Globus pallidus (tissue), 1 donor: ENCODE measurements at places on chromosomes 2 and 18.

DNA sequence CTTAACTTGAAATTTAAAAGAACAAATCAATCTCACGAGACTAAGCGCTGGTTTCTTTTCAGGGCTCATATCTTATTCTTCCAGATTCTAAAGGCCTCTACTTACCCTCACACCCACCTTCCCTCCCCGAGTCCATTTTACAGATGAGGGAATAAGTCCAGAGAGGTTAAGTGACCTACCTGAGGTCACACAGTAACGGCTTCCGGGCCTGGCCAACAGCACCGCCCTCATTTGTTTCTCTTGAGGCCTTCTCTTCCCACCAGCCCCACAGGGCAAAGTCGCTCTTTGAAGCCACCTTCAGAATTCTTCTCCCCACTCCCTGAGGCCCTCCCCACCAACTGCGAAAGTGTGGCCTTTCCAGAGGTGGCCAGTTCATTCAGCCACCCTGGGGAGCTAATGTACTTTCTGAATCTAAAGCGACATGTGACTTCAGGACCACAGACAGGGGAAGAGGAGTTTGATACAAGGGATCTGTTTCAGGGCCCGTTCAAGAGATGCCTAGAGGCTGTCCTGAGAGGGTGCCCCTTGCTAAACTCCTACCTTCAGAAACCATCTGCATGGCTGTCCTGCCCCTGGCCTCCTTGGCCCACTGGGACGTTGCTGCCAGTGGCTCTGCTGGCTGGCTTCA lies 275.3 kb downstream of the HAUS1 start:
- no peak for DNase-seq

- DNase-seq = no peak
These were observed 527.5 kb downstream of the GALR1 start for GRCh38 chr18:77777163-77777562.

DNA sequence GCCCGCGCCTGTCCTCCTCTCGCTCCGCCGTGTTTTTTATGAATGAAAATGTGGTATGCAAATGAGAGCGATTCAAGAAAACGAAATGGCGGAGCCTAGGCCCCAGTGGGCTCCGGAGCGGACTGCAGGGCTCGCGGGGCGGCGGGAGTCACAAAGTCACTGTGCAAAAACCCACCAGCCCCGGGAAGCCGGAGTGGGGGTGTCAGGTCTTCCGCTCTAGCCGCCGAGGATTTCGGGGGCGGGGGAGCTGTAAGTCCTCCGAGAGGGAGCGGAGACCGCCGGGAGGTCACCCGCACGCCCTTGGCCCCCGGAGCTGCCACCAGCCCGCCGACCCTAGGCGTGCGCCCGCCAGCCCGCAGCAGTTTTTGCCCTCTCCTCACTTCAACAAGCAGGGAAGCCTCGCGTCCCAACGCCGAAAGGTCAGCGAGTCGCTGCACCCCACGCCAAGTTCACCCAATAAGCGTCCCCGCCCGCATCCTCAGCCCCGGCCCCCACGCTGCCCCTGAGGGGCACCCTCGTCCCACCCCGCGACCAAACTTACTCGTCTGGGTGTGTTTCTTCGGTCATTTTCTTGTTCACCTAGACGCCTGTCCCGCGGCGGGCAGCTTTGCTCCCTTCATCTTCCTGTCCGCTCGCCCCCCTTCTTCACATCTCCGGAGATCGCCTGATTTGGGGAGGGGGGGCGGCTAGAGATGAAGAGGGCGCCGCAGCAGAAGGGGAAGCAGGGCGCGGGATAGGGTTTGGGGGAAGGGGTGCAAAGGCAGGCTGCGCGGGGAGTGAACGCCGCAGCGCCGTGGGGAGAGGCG lies 775 bp downstream of the SPRED2 start:
- DNase-seq = peak; percentile 56

GRCh38 chr2:37869771-37870170 lies 55.3 kb upstream of the RMDN2 start:
- DNase-seq = no peak

- no peak for DNase-seq
These were observed 773 bp downstream of the CMPK2 start for GRCh38 chr2:6864923-6865345.

- DNase-seq = no peak
These were observed 30.0 kb upstream of the ITGAV start for GRCh38 chr2:186559848-186560247.

- no peak for DNase-seq
These were observed 9.4 kb downstream of the ADAM23 start for GRCh38 chr2:206452750-206453149.

GRCh38 chr2:72148003-72148836 lies 558 bp upstream of the CYP26B1 start:
- DNase-seq = no peak

- DNase-seq = no peak
These were observed 133.8 kb downstream of the MEIS1 start for GRCh38 chr2:66568650-66569300.

GRCh38 chr2:233964581-233964980 lies 47.4 kb downstream of the TRPM8 start:
- DNase-seq = no peak

DNA sequence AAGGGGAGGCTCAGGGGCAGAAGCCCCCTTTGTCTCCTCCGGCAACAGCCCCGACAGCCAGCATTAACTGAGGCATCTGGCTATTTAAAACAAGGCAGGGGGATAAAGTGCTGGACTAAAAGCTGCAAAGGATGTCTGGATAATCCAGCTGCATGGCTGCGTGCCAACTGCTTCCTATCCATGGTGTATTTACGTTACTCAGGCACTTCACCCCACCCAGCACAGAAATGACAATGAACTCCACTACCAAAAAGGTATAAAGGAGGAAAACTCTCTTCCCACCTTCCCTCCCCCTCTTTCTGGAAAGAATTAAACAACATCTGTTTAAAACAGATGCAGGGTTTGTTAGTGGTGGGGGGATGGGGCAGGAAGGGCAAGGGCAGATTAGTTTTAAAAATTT lies 82.5 kb downstream of the SPRED2 start:
- DNase-seq = no peak

DNA sequence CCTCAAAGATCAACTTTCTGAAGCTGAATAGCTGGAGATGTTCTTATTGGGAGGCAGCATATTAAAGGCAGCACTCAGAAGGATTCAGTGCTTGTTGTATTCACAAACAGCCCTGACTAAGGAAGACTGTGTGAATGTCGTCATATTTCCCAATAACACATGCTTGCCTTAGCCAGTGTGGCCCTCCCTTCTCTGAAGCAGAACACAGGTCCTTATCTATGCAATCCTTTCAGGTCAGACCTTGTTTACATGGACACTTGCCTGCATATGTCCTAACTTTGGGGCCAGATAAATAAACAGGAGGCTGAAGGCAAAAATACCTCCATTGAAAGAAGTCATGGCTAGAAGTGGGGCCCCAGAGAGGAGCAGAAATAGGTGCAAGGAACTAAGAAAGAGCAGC lies 97.2 kb downstream of the SLC4A3 start:
- DNase-seq = no peak

- DNase-seq = no peak
These were observed 131.6 kb upstream of the FN1 start for GRCh38 chr2:215567504-215567903.

- no peak for DNase-seq
These were observed 10.8 kb downstream of the LAPTM4A start for GRCh38 chr2:20040489-20041172.

DNA sequence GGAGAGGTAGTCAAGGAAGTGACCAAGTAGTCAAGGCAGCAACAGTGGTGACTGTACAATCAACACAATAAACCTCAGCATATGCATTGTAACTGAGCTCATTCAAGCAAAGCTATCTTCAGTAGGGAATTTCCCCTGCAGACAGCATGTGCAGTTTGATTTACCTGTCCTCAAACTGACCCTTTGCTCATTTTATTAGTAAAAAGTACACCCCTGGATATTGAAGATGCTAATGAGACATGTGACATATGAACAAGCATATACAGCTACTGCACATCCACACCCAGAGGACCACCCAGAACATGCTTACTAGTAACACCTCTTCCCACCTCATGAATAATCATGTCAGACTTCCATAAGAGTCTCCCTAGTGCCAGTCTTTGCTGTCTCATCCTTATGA lies 15.4 kb downstream of the C2orf81 start:
- no peak for DNase-seq

DNA sequence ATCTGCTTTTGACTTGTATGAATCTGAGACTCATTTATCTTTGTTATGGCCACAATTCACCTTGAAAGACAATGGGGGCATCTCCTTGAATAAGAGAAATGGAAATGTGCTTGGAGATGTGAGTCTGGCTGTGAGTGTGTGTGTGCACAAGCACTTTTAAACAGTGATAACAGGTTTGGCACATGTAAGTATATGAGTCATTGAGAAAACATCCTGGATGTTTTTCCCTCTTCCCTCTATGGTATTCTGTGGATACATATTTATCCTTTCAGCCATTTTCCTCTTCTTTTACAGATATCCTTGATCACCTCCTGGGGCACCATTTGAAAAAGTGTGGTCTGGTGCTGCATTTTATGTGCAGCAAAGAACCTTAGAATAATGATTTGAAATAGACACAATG lies 317.3 kb upstream of the THUMPD2 start:
- DNase-seq = no peak

DNA sequence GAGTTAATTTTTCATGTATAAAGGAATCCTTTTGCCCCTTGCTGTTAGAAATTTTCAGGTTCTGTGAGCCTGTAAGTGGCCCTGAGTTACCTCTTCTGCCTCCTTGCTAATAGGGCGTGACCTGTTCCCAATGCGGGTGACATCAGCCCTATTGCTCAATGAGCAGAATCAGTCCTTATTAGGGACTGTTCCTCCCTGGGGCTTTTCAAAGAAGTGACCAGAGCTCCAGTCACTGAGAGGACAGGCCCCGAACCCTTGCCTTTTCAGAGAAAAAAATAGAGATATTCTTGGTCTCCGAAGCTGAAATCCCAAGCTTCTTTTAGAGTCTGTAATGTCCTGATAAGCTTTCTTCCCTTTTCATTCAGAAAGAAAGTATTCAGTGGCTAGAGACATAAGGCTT lies 8.2 kb upstream of the APOB start:
- no peak for DNase-seq

GRCh38 chr2:196987649-196988364 lies 61.3 kb upstream of the PGAP1 start:
- DNase-seq = peak; percentile 47

- no peak for DNase-seq
These were observed 26.7 kb downstream of the COLEC12 start for GRCh38 chr18:473802-474201.

DNA sequence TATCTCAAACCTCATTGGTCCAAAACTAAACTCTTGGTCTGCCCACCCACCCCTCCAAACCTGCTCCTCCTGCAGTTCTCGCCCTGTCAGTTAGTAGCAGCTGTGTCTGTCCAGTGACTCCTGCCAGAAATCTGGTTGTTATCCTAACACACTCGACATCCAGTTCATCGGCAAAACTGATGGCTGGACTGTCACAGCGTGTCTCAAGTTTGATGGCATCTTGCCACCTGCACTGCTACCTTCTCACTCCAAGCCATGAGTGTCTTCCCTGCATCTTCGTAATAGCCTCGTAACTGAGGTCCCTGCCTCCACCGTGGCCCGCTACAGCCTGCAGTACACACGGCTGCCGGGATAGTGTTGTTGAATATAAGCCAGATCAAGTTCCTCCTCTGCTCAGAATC lies 470.1 kb upstream of the RAB12 start:
- no peak for DNase-seq

GRCh38 chr2:217329023-217329431 lies 469.2 kb upstream of the TNP1 start:
- DNase-seq = no peak

GRCh38 chr2:191486584-191487320 lies 191.2 kb upstream of the NABP1 start:
- no peak for DNase-seq

DNA sequence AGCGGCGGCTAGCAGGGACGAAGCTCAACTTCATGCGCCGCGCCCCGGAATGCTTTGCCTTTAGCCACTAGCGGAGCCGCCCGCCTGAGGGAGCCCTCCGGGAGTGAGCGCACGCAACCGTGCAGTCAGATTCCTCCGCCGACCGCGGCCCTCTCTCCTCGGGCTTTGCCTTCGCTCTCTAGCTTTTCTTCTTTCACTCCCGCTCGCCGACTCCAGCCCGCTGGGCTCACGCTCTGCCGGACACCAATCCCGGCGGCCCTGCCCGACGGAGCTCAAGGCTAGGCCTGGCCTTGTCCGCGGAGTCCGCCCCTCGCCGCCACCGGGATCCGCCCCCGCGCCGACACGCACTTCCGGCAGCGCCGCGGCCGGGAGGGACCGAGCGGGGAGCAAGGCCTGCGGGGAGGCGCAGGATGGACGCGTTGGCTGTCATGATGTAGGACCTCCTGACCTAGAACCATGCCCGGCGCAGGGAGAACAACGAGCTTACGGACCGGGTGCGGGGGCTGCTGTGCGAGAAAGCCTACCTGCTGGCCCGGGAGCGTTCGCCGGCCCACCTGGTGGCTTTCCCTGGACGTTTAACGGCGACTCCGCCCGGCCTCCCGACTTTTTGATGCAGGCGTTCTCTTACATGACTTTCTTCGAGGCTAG lies 40.8 kb upstream of the AKAIN1 start:
- peak; percentile 90 for DNase-seq

DNA sequence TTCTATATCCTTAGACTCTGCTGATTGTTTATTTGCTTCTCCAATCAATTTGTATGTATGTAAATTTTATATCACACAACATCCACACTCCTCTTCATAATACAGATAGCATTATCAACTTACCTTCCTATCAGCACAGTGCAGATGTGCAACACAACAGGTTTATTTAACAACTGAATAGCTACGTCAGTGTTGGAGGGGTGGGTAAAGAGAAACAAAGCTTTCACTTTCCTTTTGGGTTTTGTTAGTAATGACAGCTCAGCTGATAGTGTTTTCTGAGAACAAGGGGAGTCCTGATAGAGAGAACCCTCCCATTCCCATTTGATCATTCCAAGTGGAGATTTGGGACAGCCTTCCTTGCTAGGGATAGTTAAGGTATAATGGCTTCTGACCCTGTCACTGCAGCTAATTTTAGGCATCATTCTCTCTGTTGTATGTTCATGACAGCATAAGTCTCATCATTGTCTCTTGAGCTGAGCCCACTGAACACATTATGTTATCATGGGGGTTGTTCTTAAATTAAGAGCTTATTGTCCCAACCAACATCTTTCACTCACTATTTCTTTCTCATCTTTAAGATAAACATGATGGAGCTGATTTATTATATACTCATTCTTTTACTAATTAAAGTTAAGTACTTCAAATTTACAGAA lies 227.7 kb downstream of the GPD2 start:
- no peak for DNase-seq

- DNase-seq = peak; percentile 52
These were observed 24.2 kb downstream of the ITGB1BP1 start for GRCh38 chr2:9398881-9399780.

GRCh38 chr18:77173275-77174030 lies 40.9 kb upstream of the MBP start:
- DNase-seq = no peak
